ENCODE measurements at places on chromosomes 4 and X.

DNA sequence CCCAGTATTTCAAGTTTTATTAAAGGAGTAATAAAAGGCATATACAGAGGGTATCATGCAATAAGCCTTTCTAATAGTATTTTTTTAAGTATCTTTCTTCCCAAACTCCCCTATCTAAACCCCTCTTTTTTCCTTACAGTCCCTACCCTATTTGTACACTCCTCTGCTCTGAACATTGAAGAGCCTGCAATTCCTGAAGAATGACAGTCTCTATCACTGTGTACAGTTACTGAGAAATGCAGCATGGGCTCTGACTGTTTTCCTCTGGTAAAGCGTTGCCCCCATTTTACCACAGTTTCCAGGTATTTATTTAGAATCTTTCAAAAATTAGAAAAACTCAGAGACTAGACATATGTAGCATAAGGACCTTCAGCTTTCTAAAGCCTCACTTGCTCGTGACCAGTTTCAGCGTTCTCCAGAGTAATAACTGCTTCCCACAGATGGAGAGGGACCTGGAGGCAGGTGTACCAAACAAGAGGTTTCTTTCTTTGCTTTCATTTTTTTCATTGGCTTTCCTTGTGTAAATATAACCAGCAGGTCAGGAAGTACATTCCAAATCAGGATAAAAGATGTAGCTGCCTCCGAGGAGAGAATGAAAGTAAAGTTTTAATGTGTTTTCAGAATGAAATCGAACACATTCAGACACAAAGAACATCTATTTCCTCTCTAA lies 230.8 kb downstream of the CFAP299 start:
- no peak for DNase-seq

GRCh38 chr4:8414377-8414776 lies 26.1 kb downstream of the ACOX3 start:
- peak; percentile 28 for DNase-seq

DNA sequence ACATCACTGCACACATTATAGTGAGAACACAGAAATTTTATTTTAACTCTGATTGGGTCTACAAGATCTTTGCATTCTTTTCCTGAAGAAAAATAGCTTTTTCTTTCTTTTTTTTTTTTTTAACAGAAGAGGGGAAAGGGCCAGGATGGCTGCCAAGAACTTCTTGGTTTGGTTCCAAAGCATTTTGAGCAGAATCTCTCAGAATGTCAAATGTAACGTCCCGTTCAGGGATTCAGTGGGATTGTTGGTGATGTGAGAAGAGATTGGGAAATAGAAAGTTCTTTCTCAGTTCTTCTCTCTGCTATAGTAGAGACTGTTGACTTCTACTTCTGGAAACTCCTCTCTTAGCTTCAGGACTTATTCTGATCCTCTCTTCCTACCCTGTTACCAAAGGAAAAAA lies 70.9 kb upstream of the CBR4 start:
- DNase-seq = no peak

- DNase-seq = no peak
These were observed 2.7 kb upstream of the GRIA3 start for GRCh38 chrX:123181233-123181914.

GRCh38 chr4:101251261-101251660 lies 96.1 kb downstream of the PPP3CA start:
- DNase-seq = no peak

DNA sequence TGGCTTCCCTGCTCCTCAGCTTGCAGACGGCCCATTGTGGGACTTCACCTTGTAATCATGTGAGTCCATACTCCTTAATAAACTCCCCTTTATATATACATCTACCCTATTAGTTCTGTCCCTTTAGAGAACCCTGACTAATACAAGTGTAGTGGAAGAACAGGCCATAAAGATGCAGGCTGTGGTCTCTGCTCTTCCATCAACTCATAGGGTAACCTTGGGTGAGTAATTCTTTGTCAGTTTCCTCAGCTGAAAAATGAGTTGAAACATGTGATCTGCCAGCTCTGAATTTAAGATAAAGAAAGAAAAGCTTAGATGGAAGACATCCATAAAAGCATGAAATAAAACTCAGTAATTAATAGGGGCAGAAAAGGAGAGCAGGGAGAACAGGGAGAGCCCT lies 103.6 kb downstream of the ENOX2 start:
- no peak for DNase-seq

DNA sequence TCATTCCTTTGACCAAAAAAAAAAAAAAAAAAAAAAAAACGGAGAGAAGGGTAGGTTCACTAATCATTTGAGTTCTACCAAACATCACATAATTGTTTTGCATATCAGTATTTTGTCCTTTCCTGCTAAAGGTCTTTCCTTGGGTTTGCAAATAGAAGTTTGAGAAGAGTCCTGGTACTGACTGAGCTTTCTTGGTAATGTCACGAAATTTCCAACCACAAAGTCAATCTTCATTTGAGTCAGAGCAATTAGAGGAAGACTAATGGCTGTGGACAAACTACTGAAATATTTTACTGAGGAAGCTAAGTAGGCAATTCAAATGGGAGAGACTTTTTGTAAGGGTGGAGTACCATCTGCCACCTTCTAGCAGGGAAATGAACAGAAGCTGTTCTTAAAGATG lies 21.7 kb upstream of the CD40LG start:
- DNase-seq = no peak
